ENCODE measurements at places on chromosomes 1 and 21.

DNA sequence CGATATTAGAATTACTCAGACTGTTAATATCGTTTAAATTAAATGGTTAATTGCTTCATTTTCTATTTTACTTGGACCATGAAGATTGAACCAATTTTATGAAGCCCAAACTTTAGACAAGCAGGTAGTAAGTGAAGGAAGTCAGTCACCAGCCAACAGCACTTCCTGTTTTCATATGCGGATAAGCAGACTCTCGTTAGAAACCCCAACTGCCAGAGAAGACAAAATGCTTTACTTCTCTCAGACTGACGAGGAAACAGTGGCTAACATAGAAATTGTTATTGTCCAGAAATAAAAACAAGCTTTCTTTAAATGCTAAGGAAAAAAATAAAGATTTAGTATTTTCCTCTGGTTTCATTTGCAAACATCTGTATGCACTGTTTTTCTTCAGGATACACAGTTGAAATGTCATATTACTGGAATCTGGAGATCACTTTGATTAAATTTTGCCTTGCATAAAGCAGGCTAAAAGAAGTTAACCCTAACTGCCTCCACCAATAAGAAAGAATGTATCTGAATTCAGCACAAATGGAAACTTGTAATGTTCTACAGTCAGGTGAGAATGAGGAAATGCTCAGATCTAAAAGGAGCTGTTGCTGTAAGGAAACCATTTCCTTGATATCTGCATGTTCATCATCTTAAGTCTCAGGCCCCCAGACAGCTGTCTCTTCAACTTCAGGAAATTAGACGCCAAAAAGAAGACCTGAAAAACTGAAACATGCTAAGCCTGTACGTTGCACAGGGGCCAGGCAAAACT is 129.8 kb upstream of the SAMSN1 start:
- DNase-seq: no peak

DNA sequence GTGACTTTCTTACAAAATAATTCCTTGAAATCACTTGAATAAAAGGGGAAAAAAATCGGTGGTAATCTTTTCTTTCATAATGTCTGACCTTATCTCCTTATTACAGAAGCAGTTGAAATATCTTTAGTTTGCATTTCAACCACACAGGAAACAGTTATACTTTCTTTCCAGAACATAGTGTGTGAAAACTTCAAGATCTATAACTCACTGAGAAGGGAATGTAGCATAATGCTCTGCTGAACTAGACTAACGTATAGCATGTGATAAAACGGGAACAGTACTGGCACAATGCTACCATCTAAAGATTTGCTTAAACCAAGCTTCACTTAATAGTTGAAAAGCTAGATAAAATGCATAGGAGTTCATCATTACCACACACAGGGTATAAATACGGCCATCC is 45.0 kb downstream of the VAV3 start:
- no peak for DNase-seq

DNA sequence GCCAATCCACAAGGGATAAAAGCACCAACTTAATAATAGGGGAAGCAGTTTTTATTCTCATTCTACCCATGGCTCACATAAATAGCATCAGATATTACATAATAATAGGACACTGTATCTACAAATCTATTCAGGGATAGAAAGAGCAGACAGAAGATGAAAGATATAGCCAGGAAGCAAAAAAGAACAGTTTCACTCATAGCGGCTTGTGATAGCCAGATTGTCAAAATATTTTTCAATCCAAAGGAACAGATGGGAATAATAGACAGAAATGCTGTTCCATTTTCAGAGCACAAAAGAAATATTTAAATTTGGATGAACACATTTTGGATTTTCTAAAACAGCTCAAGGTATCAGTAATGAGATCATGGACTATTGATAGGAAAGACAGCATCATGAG is 232.5 kb upstream of the GREM2 start:
- DNase-seq: no peak

DNA sequence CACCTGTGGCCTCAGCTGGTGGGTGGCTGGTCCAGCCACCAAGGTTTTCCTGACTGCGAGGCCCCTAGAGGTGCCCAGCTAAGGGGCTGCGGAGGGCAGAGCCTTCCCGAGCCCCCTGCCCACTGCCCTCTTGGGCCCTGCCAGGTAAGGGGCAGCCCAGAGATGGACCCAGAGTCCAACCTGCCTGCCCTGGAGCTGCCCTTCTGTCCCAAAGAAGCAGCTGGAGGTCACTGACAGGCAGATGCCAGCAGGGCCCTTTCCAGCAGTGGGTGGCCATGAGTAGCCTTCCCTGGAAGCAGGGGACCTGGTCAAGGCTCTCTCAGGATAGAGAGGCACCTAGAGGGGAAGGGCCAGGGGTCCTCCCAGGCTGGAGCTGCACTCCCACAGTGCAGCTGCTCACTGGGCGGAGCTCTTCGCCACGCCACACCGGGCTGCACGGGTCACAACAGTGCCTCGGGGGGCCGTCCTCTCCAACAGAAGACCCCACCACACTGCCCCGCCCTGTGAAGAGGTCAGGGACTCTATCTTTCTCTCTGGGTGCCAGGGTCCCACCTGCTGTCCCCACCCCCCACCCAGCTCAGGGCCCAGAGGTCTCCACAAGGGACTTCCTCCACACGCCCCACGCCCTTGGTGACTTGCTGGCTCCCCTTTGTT is 10.9 kb upstream of the GNB1 start:
- DNase-seq: no peak

DNA sequence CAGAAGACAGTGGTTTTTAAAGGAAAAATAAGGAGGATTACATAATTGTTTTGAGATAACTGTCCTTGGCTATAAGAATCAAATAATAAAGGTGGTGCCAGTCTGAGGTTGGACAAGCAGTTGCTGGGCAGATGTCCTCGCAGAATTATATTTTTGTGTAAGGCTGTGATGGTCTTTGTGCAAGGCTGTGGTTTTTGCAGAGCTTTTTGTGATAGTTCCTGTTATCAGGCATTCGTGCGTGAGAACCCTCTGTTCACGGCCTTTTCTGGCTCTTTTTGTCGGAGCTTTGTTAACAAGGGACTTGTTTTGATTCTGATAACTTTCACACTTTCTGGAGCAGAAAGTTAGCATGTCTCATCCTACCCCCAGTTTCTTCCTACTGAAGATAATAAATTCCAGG is 33.4 kb downstream of the SH3BP5L start:
- no peak for DNase-seq

Measured in stimulated activated CD8-positive, alpha-beta memory T cell treated with anti-CD3 and anti-CD28 coated beads, Interleukin-15, amount 100 ng/mL, for 24 hours (primary cell).